ENCODE measurements at places on chromosomes 13 and 19.

- DNase-seq: no peak
These were observed 1531.7 kb upstream of the SPRY2 start for GRCh38 chr13:81872581-81872980.

GRCh38 chr19:18135712-18136584, 17.0 kb upstream of the PIK3R2 start:
- DNase-seq: no peak

DNA sequence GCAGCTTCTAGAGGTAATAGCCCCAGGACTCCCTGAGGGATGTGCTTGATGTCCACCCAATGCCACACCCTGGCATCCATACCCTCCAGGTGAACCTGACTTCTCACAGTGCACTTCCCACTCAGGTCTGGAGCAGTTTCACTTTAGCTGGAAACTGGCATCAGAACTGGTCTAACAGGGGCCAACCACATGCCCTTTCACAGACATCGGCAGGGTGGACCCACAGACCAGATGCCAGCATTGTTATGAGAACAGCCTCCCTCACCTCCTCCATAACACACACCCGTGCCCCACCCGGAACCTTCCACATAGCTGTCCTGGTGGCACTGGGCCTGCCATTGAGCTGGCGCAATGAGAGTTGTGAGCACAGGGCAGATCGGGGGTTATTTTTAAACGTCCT, 77.4 kb upstream of the GPR12 start:
- no peak for DNase-seq

DNA sequence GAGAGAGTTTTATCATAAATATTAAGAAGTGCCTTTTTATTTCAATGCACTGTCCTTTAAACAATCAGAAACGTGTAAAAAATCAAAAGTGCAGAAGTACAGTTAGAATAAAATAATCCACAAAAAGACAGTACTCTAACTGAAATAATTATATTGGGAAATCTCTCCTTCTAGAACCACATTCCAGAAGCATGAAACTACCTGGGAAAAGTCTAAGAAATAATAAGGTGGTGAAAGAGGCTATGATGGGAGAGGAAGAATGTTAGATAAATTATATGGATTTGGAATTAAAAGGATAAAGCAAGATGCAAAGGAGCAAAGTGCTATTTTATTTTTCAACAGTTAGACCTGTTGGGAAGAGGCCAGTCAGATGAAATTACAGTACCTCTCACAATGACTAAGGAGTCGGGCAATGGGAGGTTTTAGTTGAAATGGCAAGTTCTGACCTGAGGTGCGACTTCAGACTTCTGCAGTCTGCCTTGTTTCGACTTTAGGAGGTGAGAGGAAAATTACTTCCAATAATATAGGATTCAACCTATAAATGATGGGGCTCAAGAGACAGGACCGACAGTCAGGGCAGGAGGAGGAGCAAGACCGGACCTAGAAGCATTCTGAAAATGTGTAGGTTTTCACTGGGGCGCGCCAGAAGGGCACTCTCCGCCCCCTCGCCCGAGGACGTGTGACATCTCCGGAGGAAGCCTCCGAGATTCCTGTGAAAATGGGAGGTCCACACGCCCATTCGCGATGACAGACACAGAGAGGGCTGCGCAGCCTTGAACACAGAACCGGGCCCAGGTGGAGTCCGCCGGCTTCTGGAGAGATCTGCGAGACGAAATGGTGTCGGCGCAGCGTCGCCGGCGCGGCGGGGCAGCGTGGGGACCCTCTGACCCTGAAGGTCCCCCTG, 717 bp downstream of the SPRYD7 start:
- DNase-seq: peak; percentile 5

DNA sequence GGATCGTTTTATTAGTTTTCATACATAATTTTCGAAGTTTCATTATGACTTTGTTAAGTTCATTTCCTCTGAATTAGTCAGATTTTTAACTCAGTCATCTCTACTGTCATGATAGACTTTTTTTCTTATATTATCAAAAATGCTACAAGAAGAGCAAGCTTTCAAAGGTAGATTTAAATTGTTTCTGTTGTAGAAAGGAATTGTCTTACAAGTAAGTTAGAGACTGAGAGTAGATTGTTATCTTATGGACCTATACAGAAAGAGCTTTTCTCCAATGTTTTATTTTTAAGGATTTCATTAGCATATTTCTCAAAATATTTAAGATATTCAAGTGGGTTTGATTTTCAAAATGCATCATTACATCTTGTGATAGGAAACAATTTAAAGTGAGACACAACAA, 2.7 kb downstream of the MAB21L1 start:
- no peak for DNase-seq

DNA sequence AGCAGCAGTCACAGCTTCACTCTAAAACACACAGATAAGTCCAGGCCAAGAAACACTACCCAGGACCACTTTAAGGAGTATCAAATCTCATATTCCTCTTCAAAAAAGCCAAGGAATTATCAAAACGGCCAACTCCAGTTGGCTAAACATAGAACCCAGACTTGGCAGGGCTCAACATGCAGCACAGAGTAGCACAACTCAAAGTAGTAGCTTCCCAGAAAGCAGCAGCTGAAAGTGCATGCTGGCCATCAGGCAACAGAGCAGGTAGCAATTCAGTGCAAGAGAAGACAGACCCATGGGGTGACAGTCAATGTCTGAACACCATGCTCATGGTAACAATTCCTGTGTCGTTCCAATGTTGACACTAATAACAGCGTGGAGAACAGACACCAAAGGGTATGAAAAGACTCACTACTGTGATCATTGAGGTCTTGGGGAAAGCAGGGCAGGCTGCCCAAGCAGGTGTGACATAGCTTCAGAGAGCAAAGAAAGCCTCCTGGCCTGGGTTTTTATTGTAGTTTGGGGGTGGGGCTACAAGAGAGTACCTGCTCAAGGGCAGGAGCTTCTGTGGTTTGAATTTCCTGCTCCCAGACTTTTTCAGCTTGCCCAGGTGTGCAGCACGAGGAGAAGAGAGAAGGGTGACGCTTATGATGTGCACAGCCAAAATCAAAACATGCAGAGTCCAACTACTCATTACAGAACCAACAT, 6.2 kb downstream of the ZNF709 start:
- DNase-seq: no peak

DNA sequence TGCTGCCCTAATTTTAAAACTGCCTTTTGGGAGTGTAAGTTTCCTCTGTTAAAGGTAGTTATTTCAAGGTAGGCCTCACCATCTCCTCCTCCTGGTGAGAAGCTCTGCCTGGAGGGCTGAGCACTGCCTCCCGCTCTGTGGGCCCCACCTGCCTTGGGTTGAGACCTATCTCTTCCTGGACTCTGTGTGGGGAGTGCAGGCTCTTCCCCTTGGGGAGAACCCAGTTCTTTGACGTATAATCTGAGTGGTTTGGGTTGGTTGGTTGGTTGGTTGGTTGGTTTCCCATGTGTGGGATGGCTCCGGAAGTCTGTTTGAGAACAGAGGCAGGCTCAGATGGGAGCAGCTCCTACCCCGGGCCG, 39.1 kb downstream of the ACTN4 start:
- no peak for DNase-seq

DNA sequence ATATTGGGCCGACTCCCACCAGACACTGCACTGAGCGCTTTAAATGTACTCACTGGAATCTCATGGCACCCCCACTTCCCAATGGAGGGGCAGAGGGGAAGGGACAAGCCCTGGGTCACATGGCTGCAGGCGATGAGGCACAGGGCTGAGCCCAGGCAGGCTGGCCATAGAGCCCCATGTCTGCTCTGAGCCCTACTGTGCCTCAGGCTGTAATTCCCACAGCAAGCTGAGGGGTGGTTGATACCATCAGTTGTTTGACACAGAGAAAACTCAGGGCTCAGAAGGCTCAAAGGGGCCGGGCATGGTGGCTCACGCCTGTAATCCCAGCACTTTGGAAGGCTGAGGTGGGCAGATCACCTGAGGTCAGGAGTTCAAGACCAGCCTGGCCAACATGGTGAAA, 25.1 kb downstream of the RFX1 start:
- DNase-seq: no peak

DNA sequence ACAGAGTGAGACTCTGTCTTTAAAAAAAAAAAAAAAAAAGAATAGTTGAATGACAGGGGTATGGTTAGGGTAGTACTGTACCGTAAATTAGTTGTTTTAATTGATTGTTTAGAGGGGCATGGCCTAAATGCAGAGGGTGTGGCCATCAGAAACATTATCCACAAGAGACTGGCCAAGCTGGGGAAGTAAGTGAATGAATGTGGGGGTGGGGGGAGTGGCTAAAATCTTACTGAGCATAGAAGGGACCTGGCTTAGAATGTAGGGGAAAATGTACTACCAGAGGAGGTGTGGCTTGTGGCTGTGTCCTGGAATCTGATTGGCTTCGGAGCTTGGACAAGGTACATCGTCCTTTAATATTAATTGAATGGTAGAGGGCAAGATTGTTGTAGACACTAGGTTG, 3.8 kb downstream of the BCL2L12 start:
- no peak for DNase-seq

- DNase-seq: no peak
These were observed 51.5 kb downstream of the RASA3 start for GRCh38 chr13:114080739-114081561.

- DNase-seq: no peak
These were observed 520.1 kb upstream of the NBEA start for GRCh38 chr13:34421858-34422475.

GRCh38 chr13:46668302-46668720, 115.3 kb downstream of the LRCH1 start:
- no peak for DNase-seq

- no peak for DNase-seq
These were observed 31.8 kb downstream of the CACNG6 start for GRCh38 chr19:54023191-54023590.

DNA sequence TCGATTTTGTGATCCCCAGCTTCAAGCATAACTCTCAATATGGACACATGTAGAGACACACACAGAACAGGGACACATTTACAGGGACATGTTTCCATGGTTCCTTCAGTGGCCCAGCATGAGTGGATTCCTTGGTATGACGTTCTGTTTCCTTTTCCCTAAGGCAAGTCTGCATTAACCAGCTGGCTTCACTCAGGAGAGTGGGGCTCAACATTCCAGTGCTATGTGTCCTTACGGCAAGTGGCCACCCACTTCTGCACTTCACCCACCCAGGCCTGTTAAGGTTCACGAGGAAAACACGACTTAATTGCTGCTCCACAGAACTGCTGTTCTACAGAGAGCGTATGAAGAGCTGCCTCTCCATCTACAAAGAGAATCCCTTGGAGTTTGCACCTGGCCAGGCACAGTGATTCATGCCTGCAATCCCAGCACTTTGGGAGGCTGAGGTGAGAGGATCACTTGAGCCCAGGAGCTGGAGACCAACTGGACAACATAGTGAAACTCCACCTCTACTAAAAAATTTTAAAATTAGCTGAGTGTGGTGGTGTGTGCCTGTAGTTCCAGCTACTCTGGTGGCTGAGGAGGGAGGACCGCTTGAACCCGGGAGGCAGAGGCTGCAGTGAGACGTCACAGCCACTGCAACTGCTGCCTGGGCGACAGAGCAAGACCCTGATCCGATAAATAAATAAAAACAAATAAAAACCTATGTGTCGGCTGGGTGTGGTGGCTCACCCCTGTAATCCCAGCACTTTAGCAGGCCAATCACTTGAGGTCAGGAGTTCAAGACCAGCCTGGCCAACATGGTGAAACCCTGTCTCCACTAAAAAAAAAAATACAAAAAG, 32.5 kb downstream of the BRD4 start:
- no peak for DNase-seq

DNA sequence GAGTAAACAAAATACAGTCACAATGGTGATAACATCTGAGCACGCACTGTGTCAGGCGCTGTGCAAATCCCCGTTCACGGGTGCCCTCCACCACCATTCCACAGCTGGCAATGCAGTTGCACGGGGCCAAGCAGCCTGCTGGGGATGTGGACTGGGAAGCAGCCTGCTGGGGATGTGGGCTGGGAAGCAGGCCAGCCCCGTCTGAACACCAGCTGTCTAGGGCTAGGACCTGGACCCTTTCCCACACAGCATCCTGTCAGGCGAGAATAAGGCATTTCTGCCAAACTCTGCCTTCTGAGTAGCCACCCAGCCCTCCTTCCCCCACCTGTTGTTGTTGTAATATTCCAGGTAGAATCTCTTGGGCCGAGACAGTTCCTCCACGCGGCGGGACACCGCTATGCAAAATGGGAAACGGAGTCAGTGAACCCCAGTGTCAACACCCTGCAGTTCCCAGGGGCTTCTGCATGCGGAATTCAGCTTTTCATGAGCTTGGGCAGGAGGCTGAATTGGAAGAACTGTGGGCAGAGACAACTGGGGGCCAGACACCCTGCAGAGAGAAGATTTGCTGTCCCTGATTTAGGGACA, 27.8 kb upstream of the MIER2 start:
- no peak for DNase-seq

GRCh38 chr13:45516757-45517156, 52.0 kb downstream of the COG3 start:
- DNase-seq: no peak
